ENCODE measurements at places on chromosomes 16 and 17.

GRCh38 chr17:62140376-62140775, 75.3 kb upstream of the MED13 start:
- DNase-seq: no peak

GRCh38 chr17:30226878-30227277, 8.6 kb downstream of the SLC6A4 start:
- no peak for DNase-seq

DNA sequence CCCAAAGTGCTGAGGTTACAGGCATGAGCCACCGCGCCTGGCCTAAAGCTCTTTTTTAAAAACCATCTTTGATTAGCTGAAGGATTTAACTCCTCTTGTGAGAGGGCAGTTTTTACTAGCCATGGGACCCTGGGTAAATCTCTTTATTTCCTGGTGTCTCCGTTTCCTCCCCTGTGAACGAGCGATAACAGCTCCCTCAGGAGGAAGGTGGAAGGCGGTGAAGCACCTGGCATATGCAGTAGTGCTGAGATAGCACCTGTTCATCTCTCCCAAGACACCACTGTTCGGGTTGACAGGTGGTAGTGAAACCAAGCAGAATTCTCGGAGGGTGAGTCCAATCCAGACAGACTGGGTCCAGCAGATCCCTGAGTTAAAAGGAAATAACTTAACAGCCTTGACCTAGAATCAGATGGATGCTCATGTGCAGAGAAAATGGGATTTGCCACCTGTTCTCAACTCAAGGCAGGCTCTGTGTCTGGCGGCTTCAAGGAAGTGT, 86.2 kb downstream of the CRISPLD2 start:
- no peak for DNase-seq

DNA sequence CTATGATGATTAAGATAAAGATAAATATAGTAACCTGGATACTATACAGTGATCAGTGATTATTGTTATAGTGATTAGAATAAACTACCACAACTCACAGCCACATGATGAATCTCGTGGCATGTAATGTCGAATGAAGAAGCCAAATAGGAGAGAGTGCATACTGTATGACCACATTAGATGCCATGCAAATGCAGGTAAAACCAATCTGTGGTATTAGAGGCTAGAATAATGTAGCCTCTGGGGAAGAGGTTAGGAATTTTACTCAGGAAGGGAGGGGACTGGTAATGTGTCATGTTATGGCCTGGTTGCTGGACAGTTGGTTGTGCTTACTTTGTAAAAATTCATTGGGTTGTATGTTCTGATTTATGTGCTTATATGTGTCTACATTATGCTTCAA, 402.7 kb downstream of the CDH13 start:
- no peak for DNase-seq

- no peak for DNase-seq
Observed at GRCh38 chr17:71741836-71742235, 379.0 kb upstream of the SOX9 start.

DNA sequence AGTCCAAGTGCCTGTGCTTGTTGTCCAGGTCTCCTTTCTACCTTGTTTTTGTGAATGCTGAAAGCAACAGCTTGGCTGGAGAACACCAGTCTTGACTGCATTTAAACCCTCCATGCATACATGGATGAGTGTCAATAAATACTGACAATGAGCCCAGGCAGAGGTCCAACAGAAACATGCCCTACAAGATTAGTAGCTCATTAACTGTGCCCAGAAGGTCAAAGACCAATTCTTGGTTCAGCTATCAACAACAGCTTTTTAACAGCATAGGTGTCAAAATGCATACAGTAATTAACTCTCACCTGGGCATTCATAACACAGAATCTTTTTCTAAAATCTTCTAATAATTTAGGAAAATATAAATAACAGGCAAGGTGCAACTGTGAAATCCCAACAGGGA, 63.2 kb downstream of the N4BP1 start:
- DNase-seq: no peak

Data from left hindlimb (tissue), 1 donor.